ENCODE measurements at places on chromosomes 2 and 18.

- DNase-seq = no peak
Observed at GRCh38 chr18:49584394-49584793, 22.5 kb downstream of the LIPG start.

- no peak for DNase-seq
Observed at GRCh38 chr2:108637304-108637669, 82.0 kb upstream of the RANBP2 start.

- DNase-seq = no peak
Observed at GRCh38 chr2:675982-676646, 1.1 kb downstream of the TMEM18 start.

- no peak for DNase-seq
Observed at GRCh38 chr2:128773641-128774319, 455.1 kb upstream of the HS6ST1 start.

- no peak for DNase-seq
Observed at GRCh38 chr2:109322641-109323040, 193.6 kb downstream of the SH3RF3 start.

Data from stimulated activated CD4-positive, alpha-beta T cell treated with anti-CD3 and anti-CD28 coated beads, Interleukin-1b, Interleukin-23, amount 100 ng/mL, for 1 hour (primary cell).